Left ventricle myocardium inferior (tissue), 1 donor: ENCODE measurements at places on chromosomes 13 and 19. TPM values are rescaled to one million over a fixed set of nuclear protein-coding genes. Genes with fewer than 3 reads are reported as not detected.
A peak's percentile ranks its signal among the peaks of the same experiment; 100 is the strongest.

DNA sequence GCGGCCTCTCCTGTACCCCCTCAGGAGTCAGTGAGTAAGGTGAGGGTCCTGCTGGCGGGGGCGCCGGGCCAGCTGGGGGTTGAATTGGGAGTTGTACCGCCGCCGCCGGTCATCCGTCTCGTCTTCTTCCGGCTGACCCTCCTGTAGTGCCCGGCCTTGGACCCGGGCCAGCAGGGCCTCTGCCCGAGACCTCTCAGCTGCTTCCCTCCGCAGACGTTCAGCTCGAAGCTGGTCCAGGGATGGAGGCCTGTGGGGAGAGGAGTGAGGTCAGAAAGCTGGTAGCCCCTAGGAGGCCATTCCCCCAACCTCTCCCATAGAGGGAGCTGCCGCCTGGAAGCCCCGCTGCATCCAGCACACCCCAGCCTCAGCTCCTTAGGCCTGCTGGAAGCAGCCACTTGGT, 3.8 kb downstream of the LENG1 start:
- H3K27ac ChIP-seq, result no peak overlapping the region
- peaks cover 31% of the 10 kb centered on the region for H3K4me1 ChIP-seq
- H3K4me3 ChIP-seq, result no peak overlapping the region
- H3K27me3 ChIP-seq, result no peaks in the 10 kb centered on the region
- peaks cover 75% of the 10 kb centered on the region for H3K36me3 ChIP-seq

GRCh38 chr19:13965377-13965896, 13.1 kb downstream of the DCAF15 start:
- H3K27me3 ChIP-seq, result no peaks in the 10 kb centered on the region
- DNase-seq, result no peak
- H3K36me3 ChIP-seq, result peaks cover 95% of the 10 kb centered on the region
- no peak overlapping the region for H3K27ac ChIP-seq
- no peaks in the 10 kb centered on the region for H3K4me1 ChIP-seq

DNA sequence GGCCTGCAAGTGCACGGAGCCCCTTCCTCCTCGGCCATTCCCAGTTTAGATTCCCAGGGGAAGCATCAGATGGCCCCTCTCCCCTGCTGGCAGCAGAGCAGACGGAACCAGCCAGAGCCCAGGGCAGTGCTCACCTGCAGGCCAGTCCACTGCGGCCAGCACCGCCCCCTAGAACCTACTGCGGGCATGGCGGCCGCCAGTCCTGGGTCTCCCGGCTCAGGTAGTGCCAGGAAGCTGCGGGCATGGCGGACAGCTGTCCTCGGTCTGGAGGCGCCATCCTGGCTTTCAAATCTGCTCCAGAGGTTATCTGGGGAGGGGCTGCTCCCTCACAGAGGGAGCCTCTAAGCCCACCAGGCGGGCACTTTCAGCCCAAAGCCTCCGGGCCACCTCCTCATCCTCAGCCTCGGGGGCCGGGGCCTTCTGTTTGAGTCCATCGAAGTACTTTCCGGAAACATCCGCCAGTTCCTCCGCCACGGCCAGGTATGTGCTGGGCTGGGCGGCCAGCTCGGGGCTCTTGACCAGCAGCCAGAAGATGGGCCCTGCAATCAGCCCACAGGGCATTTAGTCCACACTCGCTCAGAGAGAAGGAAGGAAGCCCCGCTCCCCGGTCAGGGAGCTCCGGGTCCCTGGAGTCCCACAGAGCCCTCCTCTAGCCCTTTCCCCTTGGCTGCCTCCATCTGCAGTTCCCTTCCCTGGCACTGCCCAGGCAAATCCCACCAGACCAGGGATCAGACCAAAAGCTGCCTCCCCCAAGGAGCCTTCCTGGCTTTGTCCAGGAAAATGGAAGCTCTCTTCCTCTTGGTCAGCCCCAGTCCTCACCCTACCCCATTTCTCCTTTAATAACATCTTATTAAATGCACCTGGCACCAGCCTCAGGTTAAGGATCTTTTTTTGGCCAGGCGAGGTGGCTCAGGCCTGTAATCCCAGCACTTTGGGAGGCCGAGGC, 7.0 kb upstream of the GP6 start:
- no peak for DNase-seq
- no peaks in the 10 kb centered on the region for H3K4me1 ChIP-seq
- H3K4me3 ChIP-seq, result no peak overlapping the region

GRCh38 chr13:74743992-74744391, 609.8 kb upstream of the KLF12 start:
- H3K4me3 ChIP-seq, result no peak overlapping the region
- DNase-seq, result no peak
- H3K4me1 ChIP-seq, result no peaks in the 10 kb centered on the region
- no peak overlapping the region for H3K27ac ChIP-seq

GRCh38 chr13:40992678-40993518, 26.2 kb downstream of the ELF1 start:
- no peaks in the 10 kb centered on the region for H3K27me3 ChIP-seq
- no peak overlapping the region for H3K4me3 ChIP-seq
- DNase-seq, result no peak
- no peak overlapping the region for H3K27ac ChIP-seq

- H3K27ac ChIP-seq, result peak overlapping the region; percentile 79
- peaks cover 78% of the 10 kb centered on the region for H3K4me1 ChIP-seq
- no peak for DNase-seq
- peaks cover 20% of the 10 kb centered on the region for H3K36me3 ChIP-seq
- H3K27me3 ChIP-seq, result no peaks in the 10 kb centered on the region
Measured at GRCh38 chr13:51258612-51259548, 36.7 kb downstream of the FAM124A start.

- peaks cover 65% of the 10 kb centered on the region for H3K36me3 ChIP-seq
- peak overlapping the region; percentile 60 for H3K27ac ChIP-seq
- peak; percentile 51 for DNase-seq
Measured at GRCh38 chr19:39363901-39364457, 21.8 kb downstream of the SAMD4B start.

GRCh38 chr19:32767951-32768679, 48.5 kb downstream of the TDRD12 start:
- H3K4me3 ChIP-seq, result no peak overlapping the region
- DNase-seq, result no peak
- peaks cover 19% of the 10 kb centered on the region for H3K27me3 ChIP-seq
- H3K4me1 ChIP-seq, result no peaks in the 10 kb centered on the region
- no peak overlapping the region for H3K27ac ChIP-seq
- H3K36me3 ChIP-seq, result no peaks in the 10 kb centered on the region

The PRODH2 gene
- total RNA-seq, result not detected

The MAST1 gene
- not detected for total RNA-seq

The RCBTB2 gene
- 14.8 TPM for total RNA-seq

The ZNF549 gene
- total RNA-seq, result 3.8 TPM
